ENCODE measurements at places on chromosomes 5 and 9.

GRCh38 chr5:151075698-151076331 is 5.0 kb downstream of the TNIP1 start:
- no peak for DNase-seq

DNA sequence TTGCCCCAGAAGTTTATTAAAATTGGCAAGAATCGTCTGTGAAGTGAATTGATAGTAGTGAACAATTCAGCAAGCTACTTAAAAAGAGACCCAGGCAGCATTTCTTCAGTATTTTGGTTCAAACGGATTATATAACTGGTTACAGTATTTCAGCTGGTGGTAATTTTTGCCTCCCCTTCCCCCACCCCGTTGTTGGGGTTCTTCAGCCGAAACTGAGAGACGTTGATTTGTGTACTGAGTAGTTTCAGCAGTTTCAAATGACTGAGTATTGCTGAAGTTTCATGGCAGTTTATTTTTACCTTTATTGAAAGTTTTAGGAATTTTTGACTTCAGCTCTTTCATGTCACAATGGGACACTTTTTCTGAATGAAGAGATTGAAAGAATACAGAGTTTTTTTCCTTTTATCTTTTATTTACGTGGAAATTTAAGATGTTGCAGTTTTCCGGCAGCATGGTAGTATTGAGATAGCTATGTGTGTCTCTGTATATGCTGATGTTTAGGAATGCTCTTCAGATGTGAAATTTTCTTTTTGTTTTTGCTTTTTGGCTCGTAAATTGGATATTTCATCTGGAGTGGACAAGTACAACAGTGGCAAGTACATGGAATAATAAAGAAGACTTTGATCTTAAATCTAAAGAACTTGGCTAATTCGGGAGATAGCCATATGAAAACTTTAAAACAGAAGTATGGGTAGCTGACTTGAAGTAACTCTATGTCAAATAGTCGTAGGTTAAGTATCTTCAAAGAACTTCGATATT is 1.9 kb downstream of the GPBP1 start:
- no peak for DNase-seq

GRCh38 chr9:121691890-121692289 is 40.5 kb downstream of the DAB2IP start:
- DNase-seq = no peak

DNA sequence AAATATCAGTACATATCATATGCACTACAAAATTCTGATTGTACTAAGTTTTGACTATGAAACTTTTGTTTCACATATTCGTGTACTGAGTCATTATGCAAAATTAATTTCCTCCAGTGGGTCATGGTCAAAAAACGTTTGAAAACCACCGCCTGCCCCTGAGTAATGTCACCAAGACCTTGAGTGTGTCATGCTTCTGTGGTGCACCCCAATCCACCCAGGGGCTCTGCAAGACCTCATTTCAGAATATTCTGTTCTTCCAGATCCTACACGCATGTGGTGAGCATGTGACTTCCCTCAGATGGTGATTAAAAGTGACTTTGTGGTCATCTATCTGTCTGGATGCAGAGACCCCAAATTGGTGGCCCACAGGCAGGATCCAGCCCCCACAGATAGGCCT is 31.0 kb downstream of the ABLIM3 start:
- no peak for DNase-seq

DNA sequence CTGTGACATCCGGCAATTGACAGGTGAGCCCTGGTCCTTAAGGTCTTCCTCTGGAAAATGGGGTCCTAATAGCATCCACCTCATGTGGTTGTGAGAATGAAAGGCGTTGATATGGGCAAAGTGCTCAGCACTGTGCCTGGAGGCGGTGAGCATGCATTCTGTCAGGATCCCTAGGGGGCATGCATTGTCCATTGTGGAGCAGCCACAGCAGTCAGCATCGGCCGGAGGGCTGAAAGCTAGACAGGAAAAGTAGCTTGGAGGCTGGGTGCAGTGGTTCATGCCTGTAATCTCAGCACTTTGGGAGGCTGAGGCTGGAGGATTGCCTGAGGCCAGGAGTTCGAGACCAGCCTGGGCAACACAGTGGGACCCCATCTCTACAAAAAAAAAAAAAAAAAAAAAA is 122.2 kb downstream of the LHX2 start:
- no peak for DNase-seq

DNA sequence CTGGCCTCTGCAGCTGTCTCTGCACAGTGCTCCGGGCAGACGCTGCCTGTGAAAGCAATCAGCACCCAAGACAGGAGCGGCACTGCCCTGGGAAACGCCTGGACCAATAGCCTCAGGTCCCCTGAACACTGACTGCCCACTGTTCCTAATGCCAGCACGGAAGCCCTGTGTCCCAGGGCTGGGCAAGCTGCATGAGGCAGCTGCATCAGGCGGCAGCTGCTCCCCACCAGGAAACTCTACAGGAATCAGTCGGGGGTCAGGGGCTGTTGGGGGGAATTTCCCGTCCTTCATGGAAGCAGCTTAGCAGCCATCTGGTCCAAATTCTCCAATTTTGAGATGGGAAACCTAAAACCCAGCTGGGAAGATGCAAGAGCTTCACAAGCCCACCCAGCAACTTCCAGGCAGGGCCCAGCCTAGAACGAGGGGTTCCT is 118.6 kb downstream of the VAV2 start:
- DNase-seq = no peak

GRCh38 chr9:107541523-107541922 is 52.0 kb upstream of the KLF4 start:
- no peak for DNase-seq

GRCh38 chr5:133453831-133454230 is 158.5 kb downstream of the FSTL4 start:
- DNase-seq = no peak

- no peak for DNase-seq
These were observed 40.7 kb downstream of the STXBP1 start for GRCh38 chr9:127652733-127653132.

DNA sequence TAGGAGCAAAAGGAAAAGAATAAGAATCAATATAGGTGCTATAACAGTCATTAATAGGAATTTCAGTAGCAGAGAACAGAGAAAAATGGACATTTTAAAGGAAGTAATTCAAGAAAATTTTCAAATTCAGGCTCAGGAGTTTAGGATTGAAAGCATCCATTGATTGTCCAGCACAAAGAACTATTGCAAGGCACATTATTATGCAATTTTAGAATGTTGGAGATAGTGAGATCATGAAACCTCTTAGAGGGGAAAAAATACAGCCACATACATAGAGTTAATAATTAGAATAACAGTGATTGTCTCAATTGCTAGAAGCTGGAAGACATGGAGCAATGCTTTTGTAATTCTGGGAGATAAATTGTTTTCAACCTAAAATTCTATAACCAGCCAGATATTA is 31.5 kb downstream of the CNTLN start:
- DNase-seq = no peak

GRCh38 chr5:116032991-116033390 is 719 bp downstream of the ARL14EPL start:
- DNase-seq = no peak

- no peak for DNase-seq
These were observed 30.1 kb downstream of the ARRDC3 start for GRCh38 chr5:91352831-91353695.

DNA sequence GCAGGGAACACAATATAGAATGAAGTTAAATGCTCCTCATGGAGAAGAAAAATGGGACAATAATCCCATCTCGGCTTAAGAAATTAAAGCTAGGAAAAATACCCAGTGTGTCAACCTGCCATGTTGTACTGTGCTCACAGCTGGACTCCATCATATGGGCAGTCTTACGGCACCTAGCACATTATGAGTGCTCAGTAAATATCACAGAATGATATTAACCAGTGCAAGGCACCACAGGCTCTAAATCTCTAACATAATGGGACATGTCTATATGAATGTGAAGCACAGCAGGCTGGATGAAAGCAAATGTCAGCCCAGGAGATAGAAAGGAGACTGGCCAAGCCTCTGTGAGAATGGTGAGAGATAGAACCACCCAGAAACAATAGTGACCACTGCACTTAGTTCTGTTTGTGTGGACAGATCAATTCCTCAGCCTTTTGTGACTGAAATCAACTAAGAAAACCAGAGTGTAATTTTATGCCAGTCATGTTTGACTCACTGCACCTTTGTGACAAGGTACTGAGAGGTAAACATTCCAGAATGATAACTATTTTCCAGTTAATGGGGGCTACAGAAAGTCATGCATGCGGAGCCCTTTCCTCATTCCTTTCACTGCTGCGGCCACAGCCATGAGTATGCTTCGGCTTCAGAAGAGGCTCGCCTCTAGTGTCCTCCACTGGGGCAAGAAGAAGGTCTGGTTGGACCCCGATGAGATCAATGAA is 140.4 kb upstream of the CDH6 start:
- DNase-seq = no peak

DNA sequence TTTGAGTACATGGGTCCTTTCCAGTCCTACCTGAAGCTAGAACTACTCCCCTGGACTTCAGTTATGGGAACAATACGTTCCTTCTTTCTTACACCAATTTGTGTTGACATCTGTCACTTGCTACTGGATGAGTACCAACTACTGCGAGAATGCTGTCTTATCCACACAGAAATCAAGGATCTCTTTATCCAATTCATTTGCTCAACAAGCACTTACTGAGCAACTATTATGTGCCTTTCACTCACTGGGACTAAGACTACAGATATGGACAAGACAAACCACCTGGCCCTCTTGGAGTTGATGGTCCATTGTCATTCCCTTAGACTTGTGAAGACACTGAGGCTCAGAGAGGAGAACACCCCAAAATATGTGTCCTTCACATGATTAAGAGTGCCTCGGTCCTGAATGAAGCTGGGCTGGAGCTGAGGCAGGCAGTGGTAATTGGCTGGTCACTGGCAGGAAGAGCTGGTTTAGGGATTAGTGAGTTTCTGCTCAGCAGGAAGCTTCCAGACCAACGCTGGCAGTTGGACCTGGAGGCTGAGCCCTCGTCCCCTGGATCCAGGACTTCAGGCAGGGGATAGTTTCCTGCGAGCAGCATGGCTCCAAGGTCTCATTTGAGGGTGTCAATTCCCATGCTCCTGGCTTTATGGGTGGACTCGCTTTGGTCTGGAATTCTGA is 8.4 kb upstream of the ARSI start:
- no peak for DNase-seq

DNA sequence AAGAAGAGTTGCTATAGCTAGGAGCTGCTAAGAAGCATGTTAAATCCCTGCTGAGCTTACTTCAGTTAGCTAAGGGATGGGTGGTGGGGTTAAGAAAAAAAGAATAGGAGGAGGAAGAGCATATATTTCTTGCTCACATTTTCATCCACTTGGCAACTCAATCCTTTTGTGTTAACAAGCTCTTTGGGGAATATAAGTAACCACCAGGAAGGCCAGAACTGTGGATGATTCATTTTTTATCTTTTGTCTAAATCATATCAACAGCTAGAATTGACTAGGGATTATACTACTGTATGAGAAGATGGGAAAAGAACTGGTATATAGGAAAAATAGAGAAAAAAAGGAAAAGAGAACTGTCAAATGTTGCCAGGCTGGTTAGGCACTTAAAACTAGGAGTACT is 555.3 kb upstream of the ARRDC3 start:
- DNase-seq = no peak

- DNase-seq = no peak
These were observed 19.0 kb downstream of the FBXW5 start for GRCh38 chr9:136925414-136926153.

- DNase-seq = no peak
These were observed 9.1 kb upstream of the UBAC1 start for GRCh38 chr9:135970128-135970815.

- no peak for DNase-seq
These were observed 2.6 kb upstream of the GPSM1 start for GRCh38 chr9:136324501-136325300.

- DNase-seq = no peak
These were observed 51.2 kb downstream of the MAPKAP1 start for GRCh38 chr9:125655691-125656410.

DNA sequence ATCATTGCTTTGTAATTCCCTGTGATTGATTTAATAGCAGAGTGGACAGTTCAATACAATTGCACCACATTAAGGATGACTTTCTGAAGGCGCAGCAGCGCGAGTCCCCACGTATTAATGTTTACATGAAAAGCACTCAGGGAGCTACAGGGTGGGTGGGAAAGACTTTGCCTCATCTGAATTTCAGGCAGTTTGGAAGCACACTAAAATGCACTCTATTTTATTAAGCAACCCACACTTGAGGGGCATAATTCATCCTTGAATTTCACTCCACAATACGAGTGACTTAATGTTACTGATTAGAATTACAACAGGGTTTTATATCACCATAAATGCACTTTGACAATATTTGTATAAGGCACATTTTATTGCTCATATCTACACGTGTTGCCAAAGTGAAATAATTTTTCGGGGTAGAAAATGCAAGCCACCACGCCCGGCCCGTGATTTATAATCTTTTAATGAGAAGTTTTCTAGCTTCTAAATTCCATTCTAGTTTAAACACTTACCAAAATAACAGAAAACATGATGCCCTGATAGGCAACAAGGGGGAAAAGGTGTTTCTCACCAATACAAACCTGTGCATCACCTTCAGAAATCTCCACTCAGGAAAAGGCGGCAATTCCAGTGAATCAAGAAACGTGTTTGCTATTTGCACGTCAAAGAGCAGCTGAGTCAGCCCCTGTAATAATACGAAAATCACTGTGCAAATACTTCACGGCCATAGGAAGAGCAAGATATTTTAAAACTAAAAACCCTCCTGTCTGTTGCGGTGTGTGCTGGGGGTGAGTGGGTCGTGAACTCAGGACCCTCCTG is 40.5 kb downstream of the IRX4 start:
- DNase-seq = no peak

- no peak for DNase-seq
These were observed 218.3 kb downstream of the MEF2C start for GRCh38 chr5:88664645-88665044.

DNA sequence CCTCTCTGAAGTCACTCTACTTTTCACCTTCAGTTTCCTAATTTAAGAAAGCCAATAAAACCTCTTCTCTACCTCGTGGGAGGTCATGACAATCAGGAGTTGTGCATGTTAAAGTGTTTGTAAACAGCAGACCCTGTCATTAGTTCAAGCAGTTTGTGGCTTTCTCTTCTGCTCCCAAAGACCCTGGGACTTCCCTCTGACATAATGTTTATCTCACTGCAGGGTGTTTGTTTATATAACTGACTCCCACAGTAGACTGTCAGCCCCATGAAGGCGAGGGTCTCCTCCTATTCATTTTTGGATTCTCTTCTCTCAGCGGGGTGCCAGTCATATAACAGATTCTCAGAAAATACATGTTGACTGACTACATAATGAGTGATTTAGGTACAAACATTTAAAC is 360.0 kb upstream of the ZNF462 start:
- DNase-seq = no peak

- no peak for DNase-seq
These were observed 8.0 kb downstream of the KIAA1191 start for GRCh38 chr5:176353533-176353932.

- no peak for DNase-seq
These were observed 59.2 kb downstream of the TNC start for GRCh38 chr9:115058684-115059315.

DNA sequence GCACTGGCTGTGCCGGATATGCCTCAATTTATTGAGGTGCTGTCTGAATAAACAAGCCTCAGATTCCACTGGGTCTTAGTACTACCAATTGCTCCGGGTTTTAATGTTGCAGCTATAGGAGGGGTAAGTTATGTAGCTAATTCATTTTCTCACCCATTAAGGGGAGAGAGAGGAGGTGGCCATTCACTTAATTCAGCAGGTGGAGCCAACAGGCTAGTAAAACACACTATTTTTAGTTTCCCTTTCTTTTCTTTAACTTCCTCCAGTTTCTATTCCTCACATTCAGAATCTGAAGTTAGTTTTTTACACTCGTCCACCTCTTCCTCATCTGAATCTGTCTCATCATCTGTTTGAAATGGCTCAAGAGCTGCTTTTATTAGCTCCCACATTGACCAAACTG is 105.6 kb upstream of the CDH10 start:
- DNase-seq = no peak

GRCh38 chr5:73318308-73318719 is 130.3 kb downstream of the FOXD1 start:
- DNase-seq = no peak
